Adrenal gland (tissue), 19 donors: ENCODE measurements at places on chromosomes 5 and 9. TPM values are rescaled to one million over a fixed set of nuclear protein-coding genes. Genes with fewer than 3 reads are reported as not detected.

MLANA gene
- not detected for polyA plus RNA-seq

IFNA2 gene
- not detected for polyA plus RNA-seq

APBA1 gene
- 0.64 TPM for polyA plus RNA-seq

SAP30L gene
- 36.2 TPM for polyA plus RNA-seq

RNF183 gene
- polyA plus RNA-seq = 0.29 TPM

SIGMAR1 gene
- 96.3 TPM for polyA plus RNA-seq

CD14 gene
- 101 TPM for polyA plus RNA-seq

CACNA1B gene
- polyA plus RNA-seq = 1.7 TPM

POLR3G gene
- 1.0 TPM for polyA plus RNA-seq

CDC42SE2 gene
- 5.1 TPM for polyA plus RNA-seq

QRFP gene
- not detected for polyA plus RNA-seq

TARS1 gene
- polyA plus RNA-seq = 88.7 TPM

TLR4 gene
- 17.6 TPM for polyA plus RNA-seq

STPG3 gene
- not detected for polyA plus RNA-seq

OBP2B gene
- not detected for polyA plus RNA-seq

CATSPER3 gene
- 0.71 TPM for polyA plus RNA-seq

PCDHB7 gene
- 0.92 TPM for polyA plus RNA-seq
